ENCODE measurements at places on chromosomes 11 and 22.

DNA sequence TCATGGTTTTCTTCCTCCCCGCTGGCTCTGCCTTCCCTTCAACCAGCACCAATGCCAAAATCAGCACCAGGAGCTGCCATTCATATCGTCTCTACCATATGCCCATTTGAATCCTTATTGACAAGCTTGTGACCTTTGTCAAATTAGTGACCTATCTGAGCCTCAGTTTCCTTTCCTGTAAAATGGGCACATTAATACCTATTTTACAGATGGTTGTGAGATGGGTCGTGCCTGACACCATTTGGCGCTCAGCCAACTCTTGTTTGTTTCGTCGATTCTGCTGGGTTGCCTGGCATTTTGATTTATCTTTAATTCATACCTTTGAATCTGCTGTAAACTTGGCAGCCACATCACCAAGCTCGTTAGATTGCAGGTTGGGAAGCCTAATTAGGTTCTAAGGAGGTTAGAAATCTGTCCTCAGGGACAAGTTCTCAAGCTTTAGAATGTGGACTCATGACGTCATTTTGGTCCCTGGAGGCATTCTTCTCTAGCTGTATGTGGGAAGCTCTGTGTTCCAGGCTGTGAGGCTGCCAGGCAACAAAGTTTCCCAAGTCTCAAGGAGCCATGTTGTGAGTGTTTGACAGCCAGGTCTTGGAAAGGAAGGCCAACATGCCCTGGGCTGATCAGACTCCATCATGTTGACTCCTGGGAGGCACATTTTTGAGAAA, 61.0 kb downstream of the RPS6KA4 start:
- no peak for DNase-seq

DNA sequence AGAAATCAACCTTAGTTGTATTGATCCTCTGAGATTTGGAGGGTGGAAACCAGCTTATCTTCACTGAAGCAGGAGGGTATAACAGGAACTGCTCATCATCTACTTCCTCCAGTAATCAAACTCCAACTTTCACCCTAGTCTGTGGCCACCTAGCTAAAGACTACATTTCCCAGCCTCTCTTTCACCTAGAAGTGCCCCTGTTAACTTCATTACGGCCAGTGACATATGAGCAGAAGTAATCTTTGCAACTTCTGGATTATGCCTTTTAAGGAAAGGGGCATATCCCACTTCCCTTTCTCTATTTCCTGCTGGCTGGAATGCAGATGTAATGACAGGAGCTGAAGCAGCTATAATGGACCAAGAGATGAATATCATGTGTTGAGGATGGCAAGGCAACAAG, 7.6 kb upstream of the VPS37C start:
- DNase-seq, result no peak

- peak; percentile 37 for DNase-seq
Measured at GRCh38 chr11:118921121-118921928, 4.4 kb downstream of the BCL9L start.

- no peak for DNase-seq
Measured at GRCh38 chr11:87722756-87723565, 452.3 kb downstream of the RAB38 start.

DNA sequence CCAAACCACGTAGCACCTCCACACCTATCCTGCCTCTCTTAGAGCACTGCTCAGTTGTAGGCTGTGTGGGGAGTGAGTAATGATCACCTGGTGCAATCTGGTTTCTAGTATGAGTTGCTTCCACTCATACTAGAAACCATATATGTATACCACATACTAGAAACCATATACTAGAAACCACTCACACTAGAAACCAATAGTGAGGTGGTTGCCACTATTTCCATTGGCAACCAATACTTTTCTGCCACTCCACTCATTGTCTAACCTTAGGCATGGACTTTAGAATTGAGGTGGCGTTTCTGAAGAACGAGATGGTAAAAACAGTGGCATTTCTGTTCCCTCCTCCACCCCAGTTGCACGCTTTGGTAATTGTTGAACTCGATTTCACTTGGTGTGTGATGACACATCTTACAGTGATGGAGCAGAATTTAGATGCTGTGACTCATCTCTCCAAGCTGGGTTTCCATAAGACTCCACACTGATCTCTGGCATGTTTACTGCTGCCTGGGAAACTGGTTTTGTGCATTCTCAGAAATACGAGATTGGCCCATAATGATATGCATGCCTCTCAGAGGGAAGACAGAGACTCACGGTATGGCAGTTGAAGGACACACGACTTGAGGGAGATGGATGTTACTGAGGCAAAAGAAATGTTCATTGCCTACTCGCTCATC, 82.9 kb downstream of the KIRREL3 start:
- DNase-seq, result no peak

DNA sequence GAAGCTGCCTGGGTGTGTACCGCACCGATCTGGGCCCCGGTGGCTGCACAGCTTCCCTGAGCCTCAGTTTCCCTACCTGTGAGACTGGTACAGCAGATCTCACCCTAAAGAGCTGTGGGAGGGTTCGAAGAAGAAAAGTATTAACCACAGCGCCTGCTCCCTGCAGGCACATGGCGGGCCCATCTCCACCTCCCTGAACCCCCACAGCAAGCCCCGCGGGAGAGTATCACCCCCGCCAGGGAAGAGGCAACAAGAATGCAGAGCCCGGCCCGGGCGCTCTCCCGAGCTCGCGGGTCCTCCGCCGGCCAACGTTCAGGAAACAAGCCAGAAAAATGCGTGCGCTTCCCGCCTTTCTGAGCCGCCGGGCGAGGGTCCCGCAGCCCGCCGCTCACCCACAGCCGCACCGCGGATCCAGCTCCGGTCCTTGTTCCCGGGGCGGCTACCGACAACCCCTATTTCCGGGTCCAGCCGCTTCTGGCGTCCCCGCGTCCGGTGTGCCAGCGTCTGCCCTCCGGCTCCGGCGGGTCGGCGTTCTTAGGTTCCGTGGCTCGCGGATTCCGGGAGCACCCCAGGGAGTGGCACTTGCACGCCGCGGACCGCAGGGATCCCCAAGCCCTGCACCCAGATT, at the start of gene TOP3B:
Gene TOP3B (minus strand): TSS at position 450 of the 628 bp plus-strand sequence. CDS start 7,078 bp downstream, outside the sequence.
- peak; percentile 87 for DNase-seq

DNA sequence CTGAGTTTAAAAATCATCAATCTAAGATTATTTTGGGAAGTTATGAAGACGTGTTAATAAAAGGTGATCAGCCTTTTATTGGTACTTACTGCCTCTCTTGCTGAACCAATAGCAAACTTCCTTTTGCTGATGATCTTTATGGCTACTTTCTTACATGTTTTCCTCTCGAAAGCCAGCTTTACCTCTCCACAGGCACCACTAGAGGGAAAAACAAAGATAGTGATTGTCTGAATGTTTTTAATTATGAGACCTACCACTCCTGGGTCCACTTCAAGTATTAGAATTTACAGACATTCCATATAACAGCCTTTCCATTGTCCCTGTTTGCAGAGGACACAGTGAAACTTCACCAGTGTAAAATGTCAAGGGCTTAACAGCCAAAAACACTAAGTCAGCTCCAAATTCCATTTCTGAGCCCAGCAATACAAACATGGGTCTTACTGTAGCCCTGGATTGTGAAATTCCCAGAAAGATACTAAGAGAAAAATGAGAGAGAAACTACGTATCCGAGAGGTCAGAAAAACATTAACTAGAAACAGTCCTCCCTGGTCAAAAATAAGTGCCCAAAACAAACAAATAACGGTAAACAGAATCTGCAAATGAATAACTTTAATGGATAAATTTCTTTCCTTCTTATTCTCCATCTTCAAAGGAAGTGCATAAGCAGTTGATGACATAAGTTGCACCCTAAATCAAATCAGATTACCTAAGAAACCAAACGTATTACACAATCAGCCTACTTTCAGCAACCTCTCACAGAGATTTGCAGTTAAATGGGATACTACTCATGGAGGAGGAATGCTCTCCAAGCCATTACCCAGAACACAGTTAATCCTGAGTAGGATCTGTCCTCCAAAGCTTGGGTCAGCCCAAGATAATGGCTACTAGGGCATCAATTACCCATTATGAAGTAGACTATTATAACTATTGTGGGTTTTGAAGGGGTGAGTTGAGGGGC, 29.5 kb downstream of the CHEK2 start:
- no peak for DNase-seq

- DNase-seq, result no peak
Measured at GRCh38 chr11:67576735-67577475, 6.7 kb upstream of the GSTP1 start.

- DNase-seq, result no peak
Measured at GRCh38 chr11:87338046-87338639, 300.4 kb downstream of the TMEM135 start.
